MG63 (cell line): ENCODE measurements at places on chromosomes 2 and 18. TPM values are rescaled to one million over a fixed set of nuclear protein-coding genes. Genes with fewer than 3 reads are reported as not detected.
A peak's percentile ranks its signal among the peaks of the same experiment; 100 is the strongest.

- DNase-seq, result peak; percentile 93
Observed at GRCh38 chr2:33134086-33134771, 187.5 kb downstream of the LTBP1 start.

Gene MC5R
- 0.69 and 0.99 TPM in 2 replicates for total RNA-seq

DNA sequence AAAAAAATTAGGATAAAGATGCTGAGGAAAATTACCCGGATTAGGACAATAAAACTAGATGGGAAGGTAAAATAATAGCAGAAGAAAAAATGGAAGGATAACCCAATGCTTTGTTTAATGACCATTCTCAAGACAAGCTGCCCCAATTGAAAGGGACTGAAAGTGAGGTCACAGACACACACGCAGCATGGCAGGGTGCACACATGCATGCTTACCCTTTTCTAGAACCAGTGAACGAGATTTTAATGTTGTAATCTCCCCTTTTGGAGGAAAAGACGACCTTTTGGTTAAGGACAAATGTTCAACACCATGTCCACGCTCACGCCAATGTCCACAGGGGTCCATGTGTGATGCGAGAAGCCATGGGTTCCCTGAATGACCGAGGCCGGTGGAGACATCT lies 70.9 kb downstream of the DDX1 start:
- no peak for DNase-seq

GRCh38 chr18:5150894-5151293 lies 46.2 kb downstream of the AKAIN1 start:
- DNase-seq, result no peak

Gene CERS6
- total RNA-seq, result 12.4 and 19.9 TPM in 2 replicates

DNA sequence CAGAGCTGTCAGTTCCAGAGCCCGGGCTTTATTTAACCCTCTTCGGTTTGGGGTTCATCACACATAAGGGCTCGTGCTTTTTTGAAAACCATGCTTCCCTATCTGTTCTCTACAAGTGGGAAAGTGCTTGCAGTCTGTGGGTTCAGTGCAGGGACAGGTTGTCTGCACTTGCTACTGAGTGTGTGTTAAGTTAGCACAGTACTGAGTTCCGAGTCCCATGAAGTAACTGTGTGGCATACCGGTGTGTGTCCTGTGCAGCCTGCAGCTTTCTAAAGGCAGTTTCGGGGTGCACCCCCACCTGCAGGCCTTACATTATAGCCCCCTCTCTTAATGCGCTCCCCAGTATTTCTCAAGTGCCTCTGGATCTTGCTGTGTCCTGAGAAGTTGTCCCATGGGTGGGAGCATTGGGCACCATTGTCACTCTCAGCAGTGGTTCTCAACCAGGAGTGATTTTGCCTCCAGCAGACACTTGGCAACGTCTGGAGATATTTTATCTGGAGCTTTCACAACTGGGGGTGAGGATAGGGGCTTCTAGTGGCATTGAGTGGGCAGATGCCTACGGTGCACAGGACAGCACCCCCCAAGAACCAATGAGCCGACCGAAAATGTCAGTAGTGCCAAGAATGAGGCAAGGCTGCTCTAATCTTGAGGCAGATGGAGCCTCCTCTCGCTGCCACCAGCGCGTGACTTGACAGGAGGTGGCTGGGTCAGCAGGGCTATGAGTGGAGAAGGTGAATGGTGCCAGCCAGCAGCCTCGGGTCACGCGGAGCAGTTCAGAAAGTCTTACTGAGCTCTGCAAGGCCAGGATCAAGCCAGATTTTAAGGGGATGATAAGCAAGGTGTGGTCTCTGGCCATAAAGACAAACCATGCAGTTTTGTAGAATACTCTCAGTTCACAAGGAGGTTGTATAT lies 152.2 kb downstream of the SMAD7 start:
- no peak for DNase-seq
